Esophagus (tissue), 2 donors: ENCODE measurements at places on chromosomes 7 and 10. TPM values are rescaled to one million over a fixed set of nuclear protein-coding genes. Genes with fewer than 3 reads are reported as not detected.

STAM gene
- 9.3 TPM for polyA plus RNA-seq

LRRC18 gene
- polyA plus RNA-seq = not detected

AMPH gene
- polyA plus RNA-seq = 0.28 TPM

AKR1D1 gene
- not detected for polyA plus RNA-seq

ARMS2 gene
- polyA plus RNA-seq = not detected

NUDT13 gene
- polyA plus RNA-seq = 1.8 TPM

DNA2 gene
- polyA plus RNA-seq = 1.8 TPM

BAIAP2L1 gene
- 20.0 TPM for polyA plus RNA-seq

SH2B2 gene
- 1.0 TPM for polyA plus RNA-seq

ZNF32 gene
- polyA plus RNA-seq = 23.0 TPM

H2BK1 gene
- not detected for polyA plus RNA-seq

C10orf143 gene
- polyA plus RNA-seq = 6.3 TPM

JMJD1C gene
- 22.0 TPM for polyA plus RNA-seq
